Activated CD8-positive, alpha-beta memory T cell treated with anti-CD3 and anti-CD28 coated beads for 1 hour (primary cell): ENCODE measurements at places on chromosomes 13 and 19.

- no peak for DNase-seq
These were observed 530.6 kb downstream of the FGF9 start for GRCh38 chr13:22201375-22201925.

- DNase-seq: no peak
These were observed 404.7 kb downstream of the IRS2 start for GRCh38 chr13:109381546-109382180.

- no peak for DNase-seq
These were observed 97.7 kb upstream of the VSTM2B start for GRCh38 chr19:29428071-29428470.

GRCh38 chr13:22486490-22486889 lies 694.3 kb upstream of the SGCG start:
- no peak for DNase-seq

- no peak for DNase-seq
These were observed 26.3 kb downstream of the SHANK1 start for GRCh38 chr19:50693064-50693975.

- no peak for DNase-seq
These were observed 56.5 kb downstream of the KLF2 start for GRCh38 chr19:16380943-16381755.

- no peak for DNase-seq
These were observed 432 bp downstream of the ZNF611 start for GRCh38 chr19:52734331-52734892.

DNA sequence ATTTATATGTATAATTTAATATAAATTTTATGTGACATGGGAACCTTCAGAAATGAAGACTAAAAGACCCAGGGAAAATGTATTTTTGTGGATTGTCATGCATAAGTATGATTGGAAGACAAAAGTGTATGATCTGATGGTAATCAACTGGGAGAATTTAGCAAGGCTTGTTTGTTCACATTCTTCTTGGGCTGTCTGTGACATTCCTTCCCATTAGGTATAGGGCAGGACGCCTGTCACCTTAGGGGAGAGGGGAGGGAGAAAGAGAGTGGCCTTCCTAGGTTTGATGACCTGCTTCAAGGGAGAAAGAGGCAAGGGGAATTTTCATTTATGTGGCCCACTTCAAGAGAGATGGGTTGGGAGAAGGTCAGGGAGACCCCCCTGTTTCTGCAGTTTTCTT lies 22.4 kb downstream of the PIBF1 start:
- DNase-seq: no peak

GRCh38 chr19:35013820-35014754 lies 14.0 kb downstream of the GRAMD1A start:
- DNase-seq: peak; percentile 40

DNA sequence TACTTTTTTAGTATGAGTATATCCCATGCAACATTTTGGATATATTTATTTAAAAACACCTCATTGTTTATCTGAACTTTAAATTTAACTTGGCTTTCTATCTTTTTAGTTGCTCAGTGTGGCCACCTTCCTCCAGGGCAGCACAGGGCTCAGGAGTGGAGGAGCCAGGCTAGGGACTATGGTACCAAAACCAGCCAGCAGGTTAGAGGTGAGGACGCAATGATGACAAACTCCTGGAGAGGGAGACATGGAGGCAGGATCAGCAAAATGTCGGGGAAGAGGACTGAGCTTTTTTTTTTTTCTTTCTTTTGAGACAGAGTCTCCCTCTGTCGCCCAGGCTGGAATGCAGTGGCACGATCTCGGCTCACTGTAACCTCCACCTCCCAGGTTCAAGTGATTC lies 29.6 kb upstream of the CALM3 start:
- DNase-seq: no peak

DNA sequence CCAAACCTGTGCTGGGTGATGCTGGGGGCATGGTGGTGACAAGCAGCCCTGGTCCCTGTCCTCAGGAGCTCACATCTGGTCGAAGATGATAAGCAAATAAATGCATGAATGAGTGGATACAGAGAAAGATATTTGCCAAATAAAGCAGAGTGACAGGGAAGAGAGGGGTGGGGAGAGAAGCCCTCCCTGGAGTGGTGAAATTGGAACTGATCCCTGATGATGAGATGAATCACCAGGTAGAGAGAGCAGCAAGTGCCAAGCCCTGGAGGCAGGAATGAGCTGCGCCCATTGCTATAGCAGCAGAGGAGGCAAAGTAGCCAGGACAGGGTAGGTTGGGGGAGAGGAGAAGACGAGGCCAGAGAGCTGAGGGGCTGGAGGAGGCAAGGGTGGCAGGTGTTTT lies 13.7 kb downstream of the FXYD5 start:
- no peak for DNase-seq

DNA sequence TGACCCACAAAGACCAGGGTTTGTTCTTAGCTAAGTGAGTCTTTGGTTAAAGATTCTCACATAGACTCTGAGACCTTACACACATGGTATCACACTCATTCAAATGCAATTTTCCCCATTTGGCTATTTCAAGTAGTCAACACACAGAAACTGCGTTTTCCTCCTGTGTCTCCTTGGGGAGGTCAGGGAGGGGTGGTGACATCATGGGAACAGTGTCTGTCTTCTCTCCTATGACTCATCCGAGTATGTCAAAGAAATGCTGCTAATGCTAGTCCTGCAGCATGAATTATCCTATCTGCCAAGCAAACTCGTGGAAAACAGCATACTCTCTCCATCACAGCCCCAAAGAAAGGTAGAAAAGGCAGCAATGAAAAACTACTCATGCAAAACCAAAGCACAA lies 100.2 kb downstream of the ENOX1 start:
- no peak for DNase-seq

DNA sequence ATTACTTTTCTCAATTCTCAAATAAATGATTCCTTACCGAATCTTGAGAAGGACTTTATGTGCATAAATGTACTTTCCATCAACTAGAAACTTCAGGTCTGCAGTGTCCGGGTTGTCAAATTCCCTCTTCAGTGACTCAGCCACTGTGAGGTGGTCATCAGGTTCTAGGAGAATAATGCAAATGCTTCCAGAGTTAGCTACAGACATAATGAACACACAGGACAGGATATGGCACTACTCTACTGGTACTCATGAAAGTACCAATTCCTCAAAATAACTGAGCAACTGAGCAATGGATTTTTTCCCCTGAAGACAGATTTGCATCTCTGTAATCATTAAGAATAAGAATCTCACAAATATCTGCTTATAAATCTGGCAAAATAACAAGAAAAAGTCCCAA lies 31.2 kb downstream of the RCBTB2 start:
- no peak for DNase-seq

GRCh38 chr13:52345048-52345447 lies 60.9 kb downstream of the THSD1 start:
- no peak for DNase-seq

- no peak for DNase-seq
These were observed 227.5 kb upstream of the STARD13 start for GRCh38 chr13:33512880-33513554.

DNA sequence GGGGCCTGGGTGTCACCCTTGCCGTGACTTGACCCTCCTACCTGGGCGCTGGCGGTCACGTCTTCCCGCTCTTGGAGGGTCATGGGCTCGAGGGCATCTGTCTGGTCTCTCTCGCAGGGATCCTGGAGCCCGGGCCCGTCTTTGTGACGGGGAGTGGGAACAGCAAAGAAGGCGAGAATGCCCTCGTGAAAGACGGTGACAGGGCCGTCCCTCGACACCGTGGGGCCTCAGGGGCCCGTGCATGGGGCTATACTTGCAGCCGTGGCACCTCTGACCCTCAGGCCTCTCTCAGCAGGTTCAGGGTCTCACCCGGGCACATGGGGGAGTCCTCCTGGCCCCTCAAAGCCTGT lies 20.9 kb upstream of the MATK start:
- DNase-seq: no peak

- no peak for DNase-seq
These were observed 19.8 kb downstream of the EPS8L1 start for GRCh38 chr19:55095260-55096060.

- no peak for DNase-seq
These were observed 135.0 kb downstream of the IER2 start for GRCh38 chr19:13284929-13285928.

DNA sequence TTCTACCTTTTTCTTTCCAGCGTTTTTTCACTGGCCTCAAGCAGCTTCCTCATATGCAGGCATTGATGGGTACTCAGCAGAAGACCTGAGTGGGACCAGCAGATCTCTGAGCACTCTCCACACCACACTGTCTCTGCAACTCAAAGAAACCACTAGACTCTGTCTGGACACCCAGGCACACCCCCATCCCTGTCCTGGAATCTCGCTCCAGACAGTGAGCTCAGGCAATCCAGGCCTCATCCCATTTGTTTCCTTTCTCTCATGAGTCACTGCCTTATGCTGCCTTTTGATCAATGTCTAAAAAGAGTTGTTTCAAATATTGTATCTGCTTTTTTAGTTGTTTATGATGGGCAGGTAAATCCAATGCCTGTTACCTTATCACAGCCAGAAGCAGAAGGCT lies 19.7 kb upstream of the POP4 start:
- no peak for DNase-seq

- no peak for DNase-seq
These were observed 10.1 kb downstream of the C19orf38 start for GRCh38 chr19:10858204-10858828.

DNA sequence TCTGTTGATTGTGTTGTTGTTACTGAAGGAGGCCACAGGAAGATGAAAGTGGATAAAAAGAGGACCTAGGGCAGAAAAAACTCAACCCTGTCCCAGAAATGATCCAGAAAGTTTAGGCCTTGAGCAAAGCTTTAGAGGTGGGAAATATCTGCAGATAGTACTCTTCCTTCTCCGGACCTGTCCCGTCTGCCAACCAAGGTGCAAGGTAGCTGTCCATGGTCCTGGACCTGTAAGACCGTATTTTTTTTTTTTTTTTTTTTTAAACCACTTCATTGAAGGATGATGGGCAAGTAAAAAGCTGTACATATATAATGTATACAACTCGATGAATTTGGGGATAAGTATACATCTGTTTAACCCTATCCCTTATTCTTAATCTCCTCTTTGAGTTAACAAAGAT lies 225.9 kb downstream of the OLFM4 start:
- no peak for DNase-seq

GRCh38 chr19:51821921-51822320 lies 27.0 kb downstream of the FPR3 start:
- no peak for DNase-seq

GRCh38 chr13:93964146-93964512 lies 515.4 kb downstream of the DCT start:
- no peak for DNase-seq

- DNase-seq: no peak
These were observed 44.4 kb upstream of the NPAS1 start for GRCh38 chr19:46975011-46975924.

- DNase-seq: no peak
These were observed 228.9 kb upstream of the IRS2 start for GRCh38 chr13:110015253-110015652.

GRCh38 chr13:45500492-45501174 lies 35.9 kb downstream of the COG3 start:
- no peak for DNase-seq

DNA sequence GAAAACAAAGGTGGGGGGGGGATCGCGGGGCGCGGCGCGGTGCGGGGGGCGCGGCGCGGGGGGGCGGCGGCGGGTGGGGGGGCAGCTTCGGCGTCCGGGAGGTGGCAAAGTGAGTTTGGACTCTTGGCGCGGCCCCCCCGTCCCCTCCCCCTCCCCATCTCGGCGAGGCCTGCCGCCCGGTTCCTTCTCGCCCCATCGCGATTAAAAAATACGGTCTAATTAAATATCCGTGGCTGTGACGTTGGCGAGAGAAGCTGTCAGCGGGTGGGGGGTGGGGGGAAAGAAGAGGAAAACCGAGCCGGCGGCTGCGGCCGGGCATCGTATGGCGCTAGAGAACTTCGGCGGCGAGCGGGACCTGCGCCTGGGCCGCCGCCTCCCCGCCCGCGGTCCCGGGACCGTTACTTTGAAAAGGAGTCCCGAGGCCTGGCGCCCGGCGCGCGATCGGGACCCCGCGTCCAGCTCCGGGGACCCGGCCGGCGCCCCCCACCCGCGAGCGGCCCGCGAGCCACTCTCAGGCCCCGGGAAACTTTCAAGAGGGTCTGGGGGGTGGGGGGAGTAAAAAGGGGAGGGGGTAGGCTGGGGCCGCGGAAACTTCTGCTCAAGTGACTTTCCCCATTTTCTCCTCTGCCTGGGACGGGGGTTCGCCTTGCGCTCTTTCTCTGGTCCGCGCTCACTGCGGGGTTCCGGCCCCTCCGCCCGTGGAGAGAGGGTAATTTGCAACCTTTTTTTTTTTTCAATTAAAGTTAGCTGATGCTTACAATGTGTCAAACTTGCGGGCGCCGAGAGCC lies 146.3 kb upstream of the ZNF536 start:
- no peak for DNase-seq

GRCh38 chr19:10418235-10418484 lies 2.2 kb upstream of the PDE4A start:
- no peak for DNase-seq

GRCh38 chr19:29372921-29373797 lies 152.6 kb upstream of the VSTM2B start:
- DNase-seq: no peak

DNA sequence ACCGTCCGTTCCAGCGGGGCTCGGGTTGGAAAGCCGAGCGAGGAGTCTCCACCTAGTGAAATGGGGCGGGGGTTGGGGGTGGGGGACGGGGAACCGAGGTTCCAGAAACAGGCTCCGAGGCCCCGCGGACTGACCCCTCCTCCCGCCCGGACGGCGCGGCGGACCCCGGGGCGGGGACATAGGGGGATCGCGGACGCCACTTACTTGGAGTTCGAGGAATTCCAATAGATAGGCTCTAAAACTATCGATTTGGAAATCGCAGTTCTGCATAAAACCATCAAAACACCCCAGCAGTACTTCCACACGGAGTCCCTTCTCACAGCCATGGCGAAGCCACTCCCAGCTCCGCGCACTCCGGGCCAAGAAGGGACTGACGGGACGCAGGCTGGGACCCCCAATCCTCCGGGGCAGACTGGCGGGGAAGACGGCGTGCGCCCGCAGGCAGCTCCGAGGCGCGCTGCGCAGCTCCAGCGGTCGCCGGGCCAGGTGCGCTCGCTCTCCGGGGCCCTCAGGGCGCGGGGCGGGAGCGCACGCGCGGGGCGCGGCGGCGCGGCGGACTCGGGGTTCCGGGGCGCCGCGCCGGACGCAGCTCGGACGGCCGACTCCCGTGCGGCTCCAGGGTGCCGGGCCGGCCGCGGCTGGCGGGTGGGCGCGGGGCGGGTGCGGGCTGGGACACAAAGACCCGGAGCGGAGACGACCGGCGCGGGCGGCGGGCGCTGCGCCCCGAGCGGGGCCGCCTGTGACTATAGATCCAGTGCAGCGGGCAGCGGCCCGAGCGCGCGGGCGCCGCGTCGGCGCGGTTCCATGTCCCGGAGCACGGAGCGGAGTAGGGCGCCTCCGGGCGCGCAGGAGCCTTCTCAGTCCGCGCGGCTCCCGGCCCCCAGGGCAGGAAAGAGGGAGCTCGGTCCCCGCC lies 567 bp downstream of the EFNB2 start:
- DNase-seq: no peak

DNA sequence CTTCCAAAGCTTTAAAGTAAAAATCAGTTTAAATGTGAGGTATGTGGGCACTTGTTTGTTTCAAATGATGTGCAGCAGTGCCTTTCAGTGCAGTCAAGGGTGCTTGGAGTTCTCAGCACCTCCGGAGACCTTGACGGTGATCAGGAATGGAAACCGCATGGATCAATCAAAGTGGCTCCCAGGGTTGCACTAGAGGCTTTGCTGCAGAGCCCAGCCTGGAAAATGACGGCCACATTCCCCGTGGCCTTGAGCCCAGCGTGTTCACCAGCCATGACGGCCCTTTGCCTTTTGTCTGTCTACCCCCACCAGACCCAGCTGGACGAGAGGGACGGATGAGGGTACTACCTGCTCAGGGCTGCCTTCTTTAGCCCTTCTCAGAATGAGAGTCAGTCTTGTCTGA lies 320.0 kb downstream of the TEX29 start:
- DNase-seq: no peak

GRCh38 chr13:36432106-36432544 lies at the start of gene CCNA1:
TSS of gene CCNA1 (plus strand) at chr13:36432495. CDS start at chr13:36433057, 562 bp downstream.
- DNase-seq: no peak
